ENCODE measurements at places on chromosomes 6 and 20.

GRCh38 chr6:157974341-157974894 lies 7.2 kb upstream of the SYNJ2 start:
- no peak for DNase-seq

DNA sequence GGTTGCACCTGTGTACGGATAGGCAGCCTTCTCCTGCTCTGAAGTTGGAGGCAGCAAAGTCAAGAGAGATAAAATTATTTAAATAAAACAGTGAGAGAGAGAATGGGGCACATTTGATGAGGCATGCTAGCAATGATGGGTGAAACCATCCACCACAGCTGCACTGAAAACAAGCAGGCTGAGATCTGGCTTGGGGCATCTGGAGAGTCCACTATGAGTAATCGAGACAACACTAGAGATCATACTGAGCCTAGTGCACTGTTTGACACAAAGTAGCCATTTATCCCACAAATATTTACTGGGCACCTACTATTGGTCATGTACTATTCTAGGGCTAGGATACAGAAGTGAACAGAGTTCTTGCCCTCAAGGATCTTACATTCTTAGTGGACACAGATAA lies 66.4 kb downstream of the DZANK1 start:
- no peak for DNase-seq

GRCh38 chr6:120871416-120872261 lies 462.6 kb downstream of the TBC1D32 start:
- no peak for DNase-seq

DNA sequence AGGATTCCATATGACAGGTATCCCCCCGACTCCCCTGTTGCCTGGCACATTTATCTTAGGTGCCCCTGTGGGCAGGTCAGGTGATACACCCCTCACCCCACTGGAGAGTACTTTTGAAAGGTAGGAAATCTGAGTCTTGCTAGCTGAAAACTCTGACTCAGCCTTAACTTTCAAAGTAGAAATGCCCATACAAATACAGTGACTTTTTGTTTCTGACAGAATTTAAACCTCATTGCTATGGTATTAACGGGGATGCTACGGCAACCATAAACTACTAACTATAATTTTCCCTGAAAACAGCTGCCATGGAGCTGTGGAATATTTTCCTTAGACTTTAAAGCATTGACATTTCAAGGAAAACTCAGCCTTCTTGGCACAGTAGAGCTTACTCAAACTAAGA lies 536.0 kb downstream of the RFPL4B start:
- no peak for DNase-seq

DNA sequence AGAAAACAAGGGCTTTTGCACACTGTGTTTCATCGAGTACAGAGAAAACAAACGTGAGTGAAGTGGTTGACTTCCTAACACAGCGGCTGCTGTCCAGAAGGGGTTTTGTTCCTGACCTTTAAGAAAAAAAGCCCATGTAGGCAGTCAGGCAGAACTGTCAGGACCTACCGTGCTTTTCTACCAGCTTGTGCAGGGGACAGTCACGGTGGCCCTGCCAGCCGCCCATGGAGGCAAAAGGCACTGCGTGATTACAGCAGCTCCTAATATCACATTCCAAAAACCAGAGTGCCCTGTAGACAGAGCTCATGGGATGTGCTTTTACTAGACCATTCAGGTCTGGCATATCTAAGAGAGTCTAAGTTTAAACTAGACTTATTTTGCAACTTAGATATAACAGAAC lies 12.2 kb downstream of the TNFAIP3 start:
- no peak for DNase-seq

- no peak for DNase-seq
Observed at GRCh38 chr20:20897922-20898321, 185.5 kb upstream of the RALGAPA2 start.

GRCh38 chr20:39106791-39107190 lies 144.6 kb downstream of the DHX35 start:
- no peak for DNase-seq

DNA sequence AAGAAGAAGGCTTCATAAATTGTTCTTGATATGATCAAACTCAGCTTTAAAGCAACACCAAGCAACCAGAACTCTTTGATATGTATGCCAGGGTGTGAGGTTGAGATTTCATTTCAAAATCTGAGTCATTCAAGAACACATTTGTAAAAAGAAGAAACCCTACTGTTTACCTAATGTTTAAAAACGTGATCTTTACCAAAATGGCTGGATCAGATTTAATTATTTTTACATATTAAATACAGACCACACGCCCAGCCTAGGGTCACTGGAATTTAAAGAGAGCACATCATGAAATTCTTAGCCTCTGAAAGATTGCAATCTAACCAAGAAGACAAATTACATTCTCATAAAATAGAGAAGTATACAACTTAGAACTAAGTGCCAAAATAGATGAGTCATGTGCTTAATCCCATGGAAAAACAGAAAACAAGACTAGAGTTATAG lies 206.8 kb upstream of the SMLR1 start:
- no peak for DNase-seq

GRCh38 chr6:41284726-41285125 lies 1.8 kb downstream of the TREM1 start:
- no peak for DNase-seq

- DNase-seq: no peak
Observed at GRCh38 chr20:48791014-48791413, 36.8 kb downstream of the PREX1 start.

DNA sequence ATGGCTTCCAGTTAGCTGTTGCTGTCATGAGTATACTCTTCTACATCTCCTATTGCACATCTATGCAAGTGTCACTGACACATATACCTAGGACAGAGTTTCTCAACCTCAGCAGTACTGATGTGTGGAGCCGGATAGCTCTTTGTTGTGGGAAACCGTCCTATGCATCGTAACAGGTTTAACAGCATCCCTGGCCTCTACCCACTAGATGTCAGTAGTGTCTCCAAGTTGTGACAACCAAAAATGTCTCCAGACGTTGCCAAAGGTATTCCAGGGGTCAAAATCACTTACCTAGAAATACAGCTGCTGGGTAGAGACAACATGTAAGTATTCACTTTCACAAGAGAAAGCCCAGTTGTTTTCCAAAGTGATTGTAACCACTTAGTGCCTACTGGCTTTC lies 637.6 kb downstream of the RNF144B start:
- no peak for DNase-seq

DNA sequence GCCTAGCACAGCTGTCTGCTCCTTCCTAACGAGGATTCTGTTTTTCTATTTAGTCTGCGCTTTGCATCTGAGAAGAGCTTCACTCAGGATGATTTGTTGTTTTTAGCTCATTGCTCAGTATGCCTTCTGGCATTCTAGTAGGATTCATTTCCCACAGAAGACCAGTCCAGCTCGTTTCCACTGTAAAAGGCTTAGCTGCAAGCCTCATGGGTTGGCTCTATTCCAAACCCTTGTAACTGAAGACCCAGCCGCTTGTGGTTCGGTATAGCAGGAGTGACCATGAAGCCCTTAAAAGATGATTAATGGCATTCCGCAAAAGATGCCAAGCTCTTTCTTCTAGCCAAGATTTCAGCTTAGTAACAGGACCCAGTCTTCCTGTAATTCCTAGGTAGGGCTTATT lies 7.2 kb downstream of the ADGRF1 start:
- DNase-seq: peak; percentile 7

- no peak for DNase-seq
Observed at GRCh38 chr20:18258126-18258860, 30.0 kb upstream of the ZNF133 start.

DNA sequence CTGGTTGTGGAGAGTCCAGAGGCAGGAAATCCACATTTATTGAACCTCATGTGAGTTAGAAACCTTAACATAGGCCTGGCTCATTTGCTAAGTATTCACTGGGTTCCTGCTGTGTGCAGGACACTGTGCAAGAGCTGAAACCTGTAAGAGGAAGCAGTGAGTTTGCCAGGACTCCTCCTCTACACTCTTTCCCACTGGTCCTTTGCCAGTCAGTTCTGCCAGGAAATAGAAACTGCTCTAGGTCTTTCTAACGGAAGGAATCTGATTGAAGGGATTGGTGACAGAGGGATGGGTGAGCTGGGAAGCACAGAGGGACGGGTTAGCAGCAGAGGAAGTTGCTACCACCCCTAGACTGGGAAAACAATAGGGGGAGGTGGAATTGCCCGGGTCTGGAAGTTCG lies 234.2 kb upstream of the ECI2 start:
- DNase-seq: no peak

- DNase-seq: no peak
Observed at GRCh38 chr6:15509335-15509933, 153.4 kb downstream of the DTNBP1 start.

DNA sequence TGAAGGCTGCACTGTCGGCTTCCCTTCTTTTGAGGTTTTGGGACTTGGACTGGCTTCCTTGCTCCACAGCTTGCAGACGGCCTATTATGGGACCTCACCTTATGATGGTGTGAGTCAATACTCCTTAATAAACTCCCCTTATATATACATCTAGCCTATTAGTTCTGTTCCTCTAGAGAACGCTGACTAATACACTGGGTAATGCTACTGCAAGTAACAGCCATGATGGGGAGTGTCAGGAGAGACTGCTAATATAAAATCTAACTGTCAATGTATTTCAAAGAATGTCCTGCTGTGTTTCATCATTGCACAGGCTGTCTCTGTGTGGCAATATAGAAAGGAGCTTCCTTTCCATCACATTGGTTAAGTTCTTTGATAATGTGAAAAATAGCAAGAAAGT lies 57.7 kb upstream of the UST start:
- no peak for DNase-seq

DNA sequence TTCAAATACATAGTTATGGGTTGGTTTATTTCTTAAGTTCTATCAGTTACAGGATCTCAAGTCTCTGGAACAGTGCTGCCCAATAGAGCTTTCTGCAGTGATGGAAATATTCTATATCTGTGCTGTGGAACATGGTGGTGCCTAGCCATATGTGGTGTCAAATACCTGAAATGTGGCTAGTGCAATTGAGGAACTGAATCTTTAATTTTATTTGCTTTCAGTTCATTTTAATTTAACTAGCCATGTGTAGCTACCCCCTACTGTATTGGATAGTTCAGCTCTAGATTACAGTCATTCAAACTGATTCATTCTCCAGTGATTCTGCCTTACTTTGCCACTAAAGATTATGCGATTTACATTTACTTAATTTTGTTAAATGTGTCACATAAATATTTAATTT lies 503.2 kb downstream of the CDKAL1 start:
- DNase-seq: no peak

DNA sequence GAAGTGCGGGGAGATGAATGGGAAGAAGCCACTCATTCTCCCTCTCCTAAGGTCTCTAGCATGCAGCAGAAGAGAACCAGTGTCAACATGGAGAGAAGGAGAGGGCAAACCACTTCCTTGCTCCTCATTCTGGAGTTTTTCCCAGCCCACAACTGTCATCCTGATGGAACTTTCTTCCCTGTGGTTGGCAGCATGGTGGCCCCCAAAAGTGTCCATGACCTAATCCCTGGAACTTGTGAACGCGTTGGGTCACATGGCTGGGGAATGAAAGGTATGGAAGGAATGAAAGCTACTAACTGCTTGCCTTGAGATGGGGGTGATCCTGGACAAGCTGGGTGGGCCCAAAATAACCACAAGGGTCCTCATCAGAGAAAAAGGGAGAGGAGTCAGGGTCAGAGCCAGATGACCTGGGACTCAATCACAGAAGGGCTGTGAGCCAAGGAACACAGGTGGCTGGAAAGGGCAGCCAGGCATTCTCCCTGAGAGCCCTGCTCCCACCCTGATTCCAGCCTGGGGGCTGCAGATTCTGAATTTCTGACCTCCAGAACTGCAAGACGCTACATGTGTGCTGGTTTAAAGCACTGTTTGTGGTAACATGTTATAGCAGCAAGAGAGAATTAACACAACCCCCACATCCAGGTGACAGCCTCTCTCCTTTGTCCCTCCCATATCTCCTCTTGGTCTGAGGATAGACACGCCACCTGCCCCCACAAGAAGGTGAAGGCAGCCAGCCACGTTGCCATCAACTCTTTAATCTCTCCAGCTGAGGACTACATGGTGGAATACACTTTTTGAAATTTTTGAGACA lies 63.2 kb downstream of the PYGB start:
- DNase-seq: no peak

DNA sequence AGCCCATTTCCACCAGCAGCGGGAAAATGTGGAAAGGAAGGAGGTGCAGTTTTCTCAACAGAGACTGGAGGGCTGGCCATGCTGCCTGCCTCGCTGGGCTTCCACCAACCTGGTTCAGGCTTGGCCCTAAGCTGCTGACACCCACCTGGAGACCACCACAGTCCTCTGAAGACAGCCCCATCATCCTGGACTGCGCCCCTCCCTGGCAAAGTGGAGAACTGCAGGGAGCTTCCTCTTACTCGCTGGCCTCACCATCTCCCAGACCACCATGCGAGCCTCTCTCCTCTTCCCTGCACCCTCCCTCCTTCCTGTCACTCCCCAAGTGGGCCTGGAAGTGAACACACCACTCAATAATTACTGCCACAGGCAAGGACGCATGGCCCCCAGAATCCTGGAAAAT lies 71.5 kb downstream of the PSMG4 start:
- no peak for DNase-seq

- no peak for DNase-seq
Observed at GRCh38 chr20:60649541-60649940, 602.5 kb upstream of the CDH4 start.

DNA sequence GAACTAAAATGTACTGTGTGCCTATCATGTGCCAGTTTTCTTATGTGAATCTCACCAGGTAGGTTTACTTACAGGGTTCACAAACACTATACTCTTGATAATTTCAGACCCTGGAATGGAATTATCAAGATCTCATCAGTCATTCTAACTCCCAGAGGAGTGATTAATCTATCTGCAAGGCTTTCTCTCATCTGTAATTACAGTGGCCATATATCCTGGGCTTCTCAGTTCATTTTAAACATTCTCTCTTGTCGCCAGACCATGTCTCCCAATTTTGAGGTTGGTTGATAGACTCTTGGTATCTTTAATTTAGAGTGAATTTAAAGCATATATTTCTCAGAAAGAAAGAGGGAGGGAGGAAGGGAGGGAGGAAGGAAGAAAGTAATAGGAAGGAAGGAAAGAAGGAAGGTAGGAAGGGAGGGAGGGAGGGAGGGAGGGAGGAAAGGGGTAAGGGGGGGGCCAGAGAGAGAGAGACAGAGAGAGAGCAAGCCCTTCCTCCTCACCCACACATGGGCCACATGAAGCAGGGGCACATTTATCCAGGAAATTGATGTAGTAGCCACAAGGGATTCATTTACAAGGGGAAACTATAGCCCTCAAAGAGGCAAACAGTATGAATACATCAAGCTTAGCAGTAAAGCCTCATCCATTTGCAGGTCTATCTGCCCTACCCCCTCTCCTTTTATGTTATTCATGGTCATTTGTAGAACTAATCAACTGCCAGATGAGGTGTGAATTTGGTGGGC lies 25.8 kb upstream of the NRSN1 start:
- no peak for DNase-seq

Measured in GOT3 (cell line).